ENCODE measurements at places on chromosomes 16 and 17.

- no peak for DNase-seq
Observed at GRCh38 chr16:56728980-56729734, 772 bp upstream of the NUP93 start.

GRCh38 chr17:29430275-29430674, 40.1 kb downstream of the TAOK1 start:
- DNase-seq = no peak

DNA sequence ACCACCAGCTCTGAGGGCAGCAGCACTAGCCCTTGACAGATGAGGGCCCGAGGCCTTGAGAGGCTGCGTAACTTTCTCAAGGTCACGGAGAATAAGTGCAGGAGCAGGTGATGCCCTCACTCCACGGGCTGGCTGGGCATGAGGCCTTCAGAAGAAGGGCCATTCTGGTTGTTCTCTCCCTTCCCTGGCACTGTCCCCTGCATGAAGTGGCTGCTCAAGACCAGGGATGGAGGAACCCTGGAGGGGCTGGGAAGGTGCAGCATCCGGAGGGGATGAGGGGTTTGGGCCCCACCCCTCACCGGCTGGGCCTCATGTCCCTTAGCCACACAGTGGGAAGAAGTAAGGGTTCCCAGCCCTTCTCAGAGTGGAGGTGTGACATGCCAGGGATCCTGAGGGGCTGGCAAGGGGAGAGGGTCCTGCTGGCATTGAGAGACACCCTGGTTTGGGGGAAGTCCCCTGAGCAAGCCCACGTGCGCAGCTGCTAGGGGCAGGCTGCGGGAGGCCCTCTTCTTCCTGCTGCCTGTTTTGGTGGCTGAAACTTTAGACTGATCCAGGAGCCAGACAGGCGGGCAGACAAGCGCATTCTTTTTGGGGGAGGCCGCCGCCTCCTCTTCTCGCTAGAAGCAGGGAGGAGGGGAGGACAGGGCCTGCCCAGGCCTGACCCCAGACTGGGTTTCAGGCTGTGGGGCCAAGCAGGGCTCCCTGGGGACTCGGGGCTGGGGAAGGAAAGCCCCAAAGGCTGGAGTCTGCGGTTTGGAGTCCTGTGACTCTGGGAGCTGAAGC, 74.0 kb downstream of the N4BP1 start:
- no peak for DNase-seq

GRCh38 chr16:51321251-51321650, 170.2 kb upstream of the SALL1 start:
- no peak for DNase-seq

DNA sequence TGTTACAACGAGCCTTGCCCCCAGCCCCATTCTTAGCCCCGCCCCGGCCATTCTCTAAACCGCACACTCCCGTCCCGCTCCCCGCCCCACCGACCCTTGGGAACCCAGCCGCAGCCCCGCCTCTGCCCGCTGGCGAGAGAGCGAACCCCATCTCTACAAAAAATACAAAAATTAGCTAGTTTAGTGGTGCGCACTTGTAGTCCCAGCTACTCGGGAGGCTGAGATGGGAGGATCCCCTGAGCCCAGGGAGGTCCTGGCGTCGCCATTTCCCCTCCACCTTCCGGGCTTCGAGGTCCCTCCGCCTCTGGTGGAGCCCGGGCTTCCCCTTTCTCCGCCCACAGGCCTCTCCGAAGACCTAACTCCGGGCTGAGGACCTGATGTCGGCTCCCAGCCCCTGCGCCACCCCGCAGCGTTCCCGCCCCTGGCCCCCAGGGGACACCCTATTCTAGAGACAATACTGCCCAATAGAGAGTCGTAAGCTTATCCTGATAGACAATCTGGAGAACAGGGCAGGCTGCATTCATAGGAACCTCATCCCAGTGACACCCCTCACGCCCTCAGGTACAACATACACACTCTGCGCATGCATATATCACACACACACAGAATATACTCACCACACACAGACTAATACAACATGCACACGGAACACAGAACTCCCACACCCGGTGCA, 480 bp upstream of the PROCA1 start:
- no peak for DNase-seq

GRCh38 chr17:7837408-7838088, 3.5 kb downstream of the KDM6B start:
- DNase-seq = no peak
